Hematopoietic multipotent progenitor cell treated with erythropoietin and hydrocortisone succinate and interleukin-3 and kit ligand, for 17 days (in vitro differentiated cells): ENCODE measurements at places on chromosomes 2 and 18.

- no peak for DNase-seq
Observed at GRCh38 chr2:164888592-164888991, 47.0 kb upstream of the COBLL1 start.

- no peak for DNase-seq
Observed at GRCh38 chr2:44929159-44929734, 12.3 kb upstream of the SIX3 start.

GRCh38 chr2:71190656-71191569 lies 36.0 kb downstream of the PAIP2B start:
- no peak for DNase-seq

- DNase-seq, result no peak
Observed at GRCh38 chr2:223598994-223599639, 3.0 kb downstream of the SCG2 start.
